Cortex of kidney (tissue), 1 donor: ENCODE measurements at places on chromosomes 1 and 21.

GRCh38 chr21:42079008-42079938 is 8.2 kb downstream of the UMODL1 start:
- no peak for DNase-seq

- no peak for DNase-seq
Observed at GRCh38 chr1:157157501-157158190, 19.5 kb upstream of the ETV3 start.

DNA sequence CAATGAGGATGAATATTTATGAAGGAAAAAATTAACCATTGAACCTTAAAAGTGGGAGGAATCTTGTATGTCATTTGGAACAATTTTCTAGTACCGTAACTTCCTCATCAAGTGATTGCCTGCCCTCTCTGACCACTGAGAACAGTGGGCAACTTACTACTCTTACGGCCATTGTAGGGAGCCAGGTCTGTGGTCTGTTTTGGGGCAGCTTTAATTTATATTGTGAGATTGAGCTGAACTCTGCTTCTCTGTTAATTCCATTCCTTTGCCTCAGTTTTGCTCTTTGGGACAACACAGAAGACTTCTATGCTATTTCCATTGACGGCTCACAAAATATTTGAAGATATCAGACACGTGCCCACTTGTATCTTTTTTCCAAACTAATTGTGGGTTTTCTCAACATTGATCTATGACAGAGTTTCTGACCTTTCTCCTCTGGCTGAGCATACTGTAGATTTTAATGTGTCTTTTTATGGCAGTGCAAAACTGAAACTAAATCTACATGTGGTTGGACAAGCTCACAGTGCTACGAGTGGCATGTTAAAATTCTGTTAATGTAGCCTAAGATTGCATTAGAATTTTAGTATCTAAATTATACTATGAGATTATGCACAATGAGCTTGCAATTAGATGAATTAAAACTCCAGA is 27.8 kb upstream of the ZNF281 start:
- no peak for DNase-seq

- DNase-seq: no peak
Observed at GRCh38 chr21:43332861-43333297, 94.1 kb downstream of the SIK1 start.

- DNase-seq: no peak
Observed at GRCh38 chr1:60151311-60151710, 77.7 kb upstream of the C1orf87 start.

DNA sequence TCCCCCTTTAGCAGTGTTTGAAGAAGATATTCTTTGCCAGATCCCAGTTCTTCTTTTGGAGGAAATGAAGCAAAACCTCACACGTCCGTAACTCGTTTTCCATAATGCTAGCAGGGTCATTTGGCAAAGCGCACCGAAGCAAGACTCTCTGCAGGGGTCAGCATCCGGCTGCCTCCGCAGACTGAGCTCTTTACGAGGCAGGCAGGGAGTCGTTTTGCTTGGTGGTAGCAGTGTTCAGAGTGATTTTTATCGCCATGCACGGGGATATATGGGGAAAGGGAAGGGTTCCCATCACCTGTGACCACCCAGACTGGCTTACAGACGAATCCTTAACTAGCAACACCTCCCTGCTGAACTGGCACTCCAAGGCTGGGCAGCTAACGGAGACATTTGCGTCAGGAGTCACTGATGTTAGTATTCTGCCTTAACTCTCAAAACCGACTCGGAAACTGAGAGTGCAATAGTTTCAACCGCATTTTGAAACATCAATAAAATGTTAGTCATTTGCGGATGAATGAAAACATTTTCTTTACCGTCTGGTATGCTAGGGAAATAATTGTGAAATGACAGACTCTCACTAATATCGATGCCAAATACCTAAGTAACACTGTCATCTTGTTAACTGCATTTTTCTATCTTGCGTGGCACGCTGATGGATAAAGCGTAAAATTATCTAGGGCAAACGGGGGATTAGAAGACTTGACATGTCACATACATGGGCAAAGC is 2.2 kb upstream of the NEGR1 start:
- DNase-seq: no peak

GRCh38 chr1:226981386-226981817 is 41.3 kb downstream of the COQ8A start:
- DNase-seq: no peak

- DNase-seq: no peak
Observed at GRCh38 chr1:220925707-220926106, 46.5 kb downstream of the HLX start.

GRCh38 chr21:31143036-31143435 is 104.8 kb upstream of the KRTAP19-8 start:
- DNase-seq: no peak

DNA sequence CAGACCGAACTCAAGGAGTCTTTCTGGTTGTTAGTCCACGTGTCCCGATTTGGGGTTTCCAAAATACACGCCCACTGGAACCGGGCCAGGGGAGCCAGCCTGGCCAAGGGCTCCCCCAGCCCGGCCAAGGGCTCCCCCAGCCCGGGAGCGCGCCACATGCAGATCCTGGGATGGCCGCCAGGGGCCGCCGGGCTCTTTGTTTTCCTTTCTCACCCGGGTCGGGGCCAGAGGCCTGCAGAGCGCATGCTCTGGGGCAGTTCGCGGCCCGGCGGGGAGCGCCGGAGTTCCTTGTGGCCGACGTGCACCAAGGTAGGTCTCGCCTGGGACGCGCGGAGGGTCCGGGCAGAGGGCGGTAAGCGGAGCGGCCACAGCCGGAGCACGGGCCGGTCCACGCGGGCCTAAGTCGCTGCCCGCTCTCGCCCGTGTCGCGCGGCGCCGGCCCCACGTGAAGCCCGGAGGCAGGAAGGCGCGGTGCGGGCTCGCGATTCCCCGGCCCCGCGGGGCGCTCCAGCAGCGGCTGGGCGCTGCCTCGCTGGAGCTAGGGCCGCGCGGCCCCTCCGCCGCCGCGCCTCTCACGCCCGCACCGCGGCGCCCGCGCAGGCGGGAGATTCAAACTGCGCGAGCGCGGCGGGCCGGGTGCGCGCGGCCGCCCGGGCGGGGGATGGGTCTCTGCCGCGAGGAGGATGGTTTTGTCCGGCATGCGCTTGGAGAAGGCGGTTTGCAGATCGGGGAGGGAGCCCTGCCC is 12.3 kb downstream of the RCC1 start:
- DNase-seq: no peak

DNA sequence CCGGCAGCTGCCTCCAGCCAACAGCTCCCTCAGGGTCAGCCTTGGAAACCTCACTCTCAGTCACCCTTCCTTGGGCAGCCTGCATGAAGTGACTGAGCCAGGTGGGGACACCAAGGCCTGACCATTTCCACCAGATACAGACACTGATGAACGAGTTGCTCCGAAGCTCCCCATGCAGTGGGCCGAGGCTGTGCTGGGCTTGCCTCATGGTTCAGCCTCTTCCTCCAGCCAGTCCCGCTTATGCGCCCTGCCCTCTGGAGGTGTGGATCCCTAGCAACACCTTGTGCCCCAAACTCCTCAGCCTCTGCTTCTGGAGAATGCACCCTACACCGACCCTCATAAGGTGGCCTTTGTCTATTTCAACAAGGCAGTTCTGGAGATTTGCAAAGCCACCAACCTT is 236.0 kb downstream of the RRAGC start:
- no peak for DNase-seq

DNA sequence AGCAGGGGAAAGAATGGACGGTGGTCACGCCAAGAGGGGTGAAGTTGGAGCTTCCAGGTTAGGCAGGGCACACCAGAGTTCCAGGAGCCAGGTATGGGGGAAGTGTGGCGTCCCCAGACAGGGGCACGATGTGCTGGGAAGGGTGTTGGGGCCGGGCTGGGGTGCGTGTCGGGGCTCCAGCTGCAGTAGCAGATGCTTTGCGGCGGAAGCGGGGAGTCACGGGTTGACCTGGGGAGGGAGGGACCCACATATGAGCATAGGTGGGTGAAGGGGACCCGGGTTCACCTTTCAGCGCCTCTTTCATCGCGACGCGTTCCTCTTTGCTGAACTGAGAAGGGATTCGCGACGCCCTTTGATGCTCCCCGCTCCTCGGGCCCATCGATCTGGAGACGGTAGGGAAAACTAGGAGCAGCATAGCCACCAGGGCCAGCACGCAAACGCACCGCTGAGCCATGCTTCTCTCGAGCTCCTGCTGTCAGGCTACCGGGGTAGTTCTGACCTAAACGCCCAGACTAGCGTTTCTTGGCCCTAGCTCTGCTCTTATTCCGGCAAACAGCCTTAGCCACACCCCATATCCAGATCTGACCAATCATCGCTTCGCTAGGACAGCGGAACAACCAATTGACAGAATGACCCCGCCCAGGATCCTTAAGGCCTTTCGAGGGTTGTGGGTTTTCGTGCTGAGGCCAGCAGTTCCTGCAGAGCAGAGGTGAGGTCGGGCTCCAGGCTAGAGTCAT is at the start of gene PM20D1:
TSS of gene PM20D1 (minus strand) at position 514 of the 737 bp plus-strand sequence. CDS start at position 454, 60 bp downstream.
- DNase-seq: no peak

- no peak for DNase-seq
Observed at GRCh38 chr1:169186106-169186505, 79.6 kb downstream of the ATP1B1 start.

- DNase-seq: no peak
Observed at GRCh38 chr1:172646653-172647052, 12.2 kb upstream of the FASLG start.

DNA sequence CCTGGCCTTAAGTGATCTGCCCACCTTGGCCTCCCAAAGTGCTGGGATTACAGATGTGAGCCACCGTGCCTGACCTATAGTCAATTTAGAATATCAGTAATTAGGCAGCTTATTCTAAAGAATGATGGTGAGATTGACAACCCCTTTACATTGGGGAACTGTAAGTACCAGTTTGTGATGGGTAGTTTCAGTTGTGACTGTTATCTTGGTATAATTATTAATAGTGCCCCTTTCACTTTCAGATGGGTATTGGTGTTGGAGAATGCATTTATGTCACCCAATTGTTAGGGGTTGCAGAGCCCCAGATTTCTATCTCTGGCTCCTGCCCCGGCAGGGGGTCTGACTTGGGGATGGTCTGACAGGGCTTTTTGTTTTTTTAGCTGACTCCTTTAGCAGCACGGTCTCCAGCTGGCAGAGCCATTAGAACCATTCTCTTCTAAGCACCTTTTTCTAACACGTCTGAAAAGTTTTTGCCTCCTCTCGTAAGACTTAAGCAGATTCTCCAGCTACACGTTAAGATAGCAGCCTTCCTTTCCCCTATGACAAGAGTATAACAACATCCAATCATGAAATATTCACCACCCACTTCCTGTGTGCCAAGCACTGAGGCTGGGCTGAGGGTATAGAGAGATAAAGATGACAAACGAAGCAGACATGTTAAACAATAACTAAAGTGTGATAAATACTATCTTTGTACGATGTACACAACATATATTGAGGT is 157.8 kb downstream of the SDCCAG8 start:
- no peak for DNase-seq

DNA sequence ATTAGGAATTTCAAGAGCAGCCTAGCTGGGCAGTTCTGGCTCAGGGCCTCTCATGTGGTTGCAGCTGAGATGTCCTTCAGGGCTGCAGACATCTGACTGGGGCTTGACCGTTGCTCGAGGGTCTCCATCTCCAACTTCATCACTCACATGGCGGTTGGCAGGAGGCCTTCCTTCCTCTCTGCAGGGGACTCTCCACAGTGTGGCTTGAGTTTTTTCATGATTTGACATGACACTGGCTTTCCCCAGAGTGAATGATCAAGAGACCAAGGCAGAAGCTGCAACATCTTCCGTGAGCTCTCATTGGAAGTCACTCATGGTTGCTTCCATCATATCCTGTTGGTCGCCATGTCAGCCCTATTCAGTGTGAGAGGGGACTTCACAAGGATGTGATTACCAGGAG is 74.6 kb downstream of the RUNX3 start:
- DNase-seq: no peak

DNA sequence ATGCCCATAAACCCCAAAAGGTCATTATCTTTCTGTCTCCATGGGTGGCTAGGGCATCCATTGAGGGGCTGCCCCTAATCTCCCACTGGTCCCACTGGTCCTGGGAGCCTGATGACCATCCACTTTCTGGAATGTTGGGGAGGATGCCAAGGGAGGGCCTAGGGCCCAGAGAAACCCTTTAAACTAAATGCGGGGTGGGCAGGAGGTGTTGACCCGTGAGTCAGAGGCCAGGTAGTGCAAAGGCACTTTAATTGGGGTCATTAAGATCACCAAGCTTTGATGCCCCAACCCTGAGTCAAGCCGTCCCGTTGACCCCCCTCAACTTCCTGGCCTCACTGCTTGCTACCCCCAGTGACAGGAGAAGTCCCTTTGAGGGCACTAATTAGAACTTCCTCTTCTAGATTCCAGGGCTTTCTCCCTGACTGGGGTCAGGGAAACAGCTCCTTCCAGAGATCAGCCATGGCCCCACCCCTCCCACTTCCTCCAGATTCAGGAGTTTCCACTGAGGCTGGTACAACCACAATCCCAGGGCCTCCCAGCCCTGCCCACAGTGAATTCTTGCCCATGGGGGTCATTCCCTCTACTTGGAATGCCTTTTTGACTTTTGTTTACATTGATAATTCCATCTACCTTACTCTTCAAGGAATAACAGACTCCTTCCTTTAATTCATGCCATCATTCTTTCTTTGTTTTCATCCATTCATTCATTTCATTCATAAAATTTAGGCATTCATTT is 15.5 kb upstream of the SERINC2 start:
- DNase-seq: no peak
